ENCODE measurements at places on chromosomes 2 and 18.

DNA sequence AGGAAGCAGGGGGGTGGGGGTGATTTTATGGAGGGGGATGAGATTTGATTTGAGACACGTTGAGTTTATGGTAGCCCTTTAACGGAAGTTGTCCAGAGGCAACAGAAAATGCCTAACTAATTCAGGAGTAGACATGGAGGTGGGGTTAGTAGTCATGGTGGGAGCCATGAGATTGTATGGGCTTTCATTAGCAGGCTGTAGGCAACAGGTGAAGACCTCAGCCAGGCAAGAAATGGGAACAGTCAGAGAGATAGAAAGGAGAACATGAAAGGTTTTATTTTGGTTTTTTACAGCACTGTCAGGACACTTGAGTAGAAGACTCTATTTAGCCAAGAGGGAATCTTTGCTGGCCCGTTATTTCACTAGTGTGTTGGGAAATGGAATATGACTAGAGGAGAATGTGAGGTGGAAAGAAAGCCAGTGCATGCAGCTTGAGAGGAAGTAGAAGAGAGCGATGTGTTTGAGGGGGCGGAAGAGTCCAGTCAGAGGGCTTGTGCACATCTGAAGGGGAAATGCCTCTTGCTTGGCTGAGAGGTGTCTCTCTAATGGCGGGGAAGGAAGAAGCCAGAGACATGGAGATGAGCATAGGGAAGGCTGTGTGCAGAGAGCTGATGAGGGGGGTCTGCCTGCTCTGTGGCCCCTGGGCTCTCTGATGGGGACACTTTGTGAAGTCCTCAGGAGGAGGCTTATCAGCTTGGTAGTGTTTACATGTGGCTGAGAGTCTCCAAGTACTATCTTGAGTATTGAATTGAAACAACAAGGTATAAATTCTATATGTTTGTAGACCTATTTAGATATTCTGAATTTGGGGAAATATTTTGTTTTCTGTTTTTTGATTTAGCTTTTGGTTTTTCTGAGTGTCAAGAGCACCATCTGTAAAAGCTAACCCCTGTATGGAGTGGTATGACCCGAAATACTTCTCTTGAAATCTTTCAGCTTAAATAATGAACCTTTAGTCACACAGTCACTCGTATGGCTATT is 66.9 kb upstream of the ITM2C start:
- DNase-seq, result peak; percentile 33

- DNase-seq, result no peak
These were observed 3.5 kb downstream of the CRIM1 start for GRCh38 chr2:36359067-36359466.

DNA sequence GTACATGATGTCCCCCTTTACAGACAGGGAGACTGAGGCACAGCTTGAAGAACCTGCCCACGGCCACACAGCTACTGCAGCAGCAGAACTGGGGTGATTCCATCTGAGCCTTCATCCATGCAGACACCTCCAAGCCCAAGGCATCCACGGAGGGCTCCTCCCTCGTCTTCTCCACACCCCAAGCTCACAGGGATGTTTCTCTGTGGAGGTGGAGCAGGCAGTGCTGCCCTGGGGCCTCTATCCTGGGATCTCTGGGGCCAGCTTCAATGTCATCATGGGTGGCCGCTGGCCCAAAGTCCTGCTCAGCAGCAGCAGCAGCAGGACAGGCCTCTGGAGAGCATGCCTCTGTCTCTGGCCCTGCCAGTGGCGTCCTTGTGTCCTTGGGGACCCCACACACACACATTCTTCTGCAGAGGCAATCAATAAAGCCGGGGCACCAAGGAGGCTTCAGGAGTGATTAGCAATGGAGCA is 31.2 kb downstream of the ADI1 start:
- no peak for DNase-seq

GRCh38 chr2:240245184-240245583 is 104.7 kb upstream of the OTOS start:
- no peak for DNase-seq

DNA sequence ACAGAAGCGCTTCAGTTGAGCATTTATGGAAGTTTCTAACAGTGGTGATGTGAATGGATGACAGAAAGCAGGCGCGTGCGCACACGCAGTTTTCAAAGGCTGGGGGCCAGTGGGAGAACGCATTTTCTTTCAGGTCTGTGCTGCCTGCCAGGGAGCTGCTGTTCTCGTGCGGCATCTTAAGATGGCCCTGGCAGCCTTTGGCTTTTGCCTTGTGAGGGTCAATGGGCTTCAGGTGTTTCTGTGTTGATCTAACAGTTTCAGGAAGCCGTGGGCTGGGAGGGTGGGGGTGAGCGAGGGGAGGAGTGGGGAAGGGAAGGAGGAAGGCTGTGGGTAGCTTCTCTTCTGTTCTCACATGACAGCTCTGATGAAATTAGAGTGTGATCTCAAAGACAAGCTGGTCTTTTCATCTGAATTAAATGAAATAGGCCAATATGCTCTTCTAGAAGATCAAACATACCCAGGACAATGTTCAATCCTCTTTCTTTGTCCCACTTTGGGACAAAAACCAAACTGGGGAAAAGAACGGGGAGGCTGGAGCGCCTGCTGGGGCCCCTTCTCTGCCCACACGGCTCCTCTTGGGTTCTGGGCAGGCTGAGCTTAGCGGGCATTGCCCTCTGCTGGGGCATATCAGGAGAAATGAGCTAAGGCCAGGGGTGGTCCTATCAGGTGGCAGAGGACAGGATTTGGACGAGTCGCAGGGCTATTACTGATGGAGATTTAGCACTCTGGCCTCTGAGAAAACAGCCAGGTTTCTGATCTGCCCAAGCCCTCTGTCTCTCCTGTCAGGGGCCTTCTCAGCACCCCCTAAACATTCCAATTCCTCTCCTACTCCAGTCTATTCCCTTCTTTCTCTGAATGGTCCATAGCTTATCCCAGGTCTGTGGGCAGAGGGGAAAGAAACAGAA is 126.2 kb upstream of the LGALSL start:
- peak; percentile 73 for DNase-seq

Measured in CD4-positive, alpha-beta T cell treated with Interleukin-6 for 4 hours (primary cell).